ENCODE measurements at places on chromosomes 11 and 22. TPM values are rescaled to one million over a fixed set of nuclear protein-coding genes. Genes with fewer than 3 reads are reported as not detected.

DNA sequence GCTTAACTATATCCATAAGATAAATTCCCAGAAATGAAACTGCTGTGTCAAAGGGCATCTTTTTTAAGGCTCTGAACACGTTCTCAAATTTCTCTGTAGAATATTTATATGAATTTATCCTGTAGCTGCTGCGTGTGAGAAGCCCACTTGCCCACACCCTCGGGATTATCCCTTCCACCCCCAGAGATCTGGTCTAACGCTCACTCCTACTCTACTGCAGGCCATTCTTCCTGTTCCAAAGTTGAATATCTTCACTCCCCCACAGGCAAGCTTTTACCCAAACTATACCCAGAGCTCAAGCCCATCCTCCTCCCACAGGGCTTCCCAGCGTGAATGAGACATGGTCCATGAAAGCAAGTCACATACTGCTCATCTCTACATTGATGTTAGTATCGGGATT is 24.9 kb downstream of the SIAE start:
- no peak for DNase-seq

The TMA7B gene
- total RNA-seq: not detected

The CD3D gene
- total RNA-seq: not detected

DNA sequence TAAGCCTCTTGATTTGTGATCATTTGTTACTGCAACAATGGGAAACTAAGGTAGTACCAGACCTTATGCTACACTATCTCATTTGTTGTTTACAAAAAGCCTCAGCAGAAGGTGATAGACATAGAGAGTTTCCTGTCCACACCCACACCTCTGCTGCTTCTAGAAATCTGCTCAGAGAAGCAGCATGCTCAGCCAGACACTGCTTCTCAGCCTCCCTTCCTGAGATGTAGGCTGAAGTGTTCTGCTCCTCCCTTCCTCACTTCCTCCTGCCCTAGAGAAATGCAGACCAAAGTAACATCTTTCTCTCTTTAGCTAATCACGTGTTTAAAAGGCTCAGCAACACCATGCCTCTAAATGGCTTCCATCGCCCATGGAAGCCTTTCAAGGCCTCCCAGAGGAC is 88.4 kb downstream of the SLC1A2 start:
- DNase-seq: no peak

- DNase-seq: no peak
These were observed 11.1 kb upstream of the OR56B4 start for GRCh38 chr11:6096417-6096816.

DNA sequence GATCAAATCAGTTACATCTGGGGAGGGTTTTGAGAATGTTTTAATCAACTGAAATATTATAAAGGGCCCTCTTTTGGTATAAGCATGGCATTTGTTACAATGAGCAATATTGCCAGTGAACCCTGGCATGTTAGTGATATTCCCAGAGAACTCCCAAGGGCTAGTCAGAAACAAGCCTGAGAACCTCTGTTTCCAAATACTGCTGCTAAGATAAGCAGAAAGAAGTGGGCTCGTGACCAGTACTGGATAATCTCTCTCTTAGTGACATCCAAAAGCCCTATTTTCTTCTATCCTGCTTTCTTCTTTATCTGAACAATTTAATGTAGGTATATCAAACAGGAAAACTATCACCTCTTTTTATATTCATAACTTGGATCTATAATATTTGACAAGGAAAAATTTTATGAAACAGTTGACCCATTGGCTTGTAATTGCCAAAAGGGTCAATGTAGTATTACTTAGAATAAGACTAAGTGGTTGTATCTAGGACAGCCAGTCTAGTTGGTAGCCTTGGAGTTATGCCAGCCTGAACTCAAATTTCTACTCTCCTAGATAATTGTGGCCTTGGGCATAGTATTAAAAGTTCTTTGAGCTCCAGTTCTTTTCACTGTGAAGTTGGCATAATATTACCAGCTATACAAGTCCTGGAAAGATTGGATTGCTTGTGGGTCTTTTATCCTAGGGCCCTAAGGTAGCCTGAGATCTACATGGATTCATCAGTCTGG is 15.7 kb downstream of the CAT start:
- no peak for DNase-seq

DNA sequence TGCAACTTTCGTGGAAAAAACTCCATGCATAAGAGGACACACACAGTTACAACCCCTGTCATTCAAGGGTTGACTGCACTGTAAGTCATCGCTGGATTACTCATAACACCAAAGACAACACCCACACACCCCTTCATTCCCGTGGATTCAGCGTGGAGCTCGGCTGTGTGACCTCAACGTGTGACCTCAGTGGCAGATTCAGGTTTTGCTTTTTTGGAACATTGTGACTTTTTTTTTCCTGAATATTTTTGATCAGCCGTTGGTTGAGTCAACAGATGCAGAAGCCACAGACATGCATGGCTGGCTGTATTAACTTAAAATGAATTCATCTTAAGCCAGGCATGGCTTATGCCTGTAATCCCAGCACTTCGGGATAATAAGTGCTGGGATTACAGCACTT is 19.7 kb upstream of the MUC5AC start:
- DNase-seq: peak; percentile 21

- no peak for DNase-seq
These were observed 9.6 kb downstream of the HTATIP2 start for GRCh38 chr11:20373147-20373546.

Data from fibroblast of villous mesenchyme (primary cell).